Cerebellum (tissue), 4 donors: ENCODE measurements at places on chromosomes 12 and 14. TPM values are rescaled to one million over a fixed set of nuclear protein-coding genes. Genes with fewer than 3 reads are reported as not detected.

DNA sequence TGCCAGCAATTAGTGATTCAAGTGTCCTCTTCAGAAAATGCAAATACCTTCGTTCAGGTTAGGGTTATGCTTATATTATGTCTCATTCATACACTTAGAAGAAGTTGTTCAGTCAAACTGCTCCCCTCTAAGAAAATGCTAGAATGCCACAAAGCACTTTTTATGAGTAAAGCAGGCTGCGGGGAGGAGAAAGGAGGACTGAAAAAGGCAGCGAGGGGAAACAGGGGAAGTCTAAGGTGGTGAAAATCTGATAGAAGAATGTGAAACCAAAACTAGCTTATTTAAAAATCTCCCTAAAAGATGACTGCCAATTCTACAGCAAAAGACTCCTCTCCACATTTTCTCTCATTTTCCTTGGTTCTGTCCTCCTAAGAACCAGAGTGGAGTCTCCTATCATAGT lies 70.1 kb downstream of the PRKD1 start:
- no peak for DNase-seq

DNA sequence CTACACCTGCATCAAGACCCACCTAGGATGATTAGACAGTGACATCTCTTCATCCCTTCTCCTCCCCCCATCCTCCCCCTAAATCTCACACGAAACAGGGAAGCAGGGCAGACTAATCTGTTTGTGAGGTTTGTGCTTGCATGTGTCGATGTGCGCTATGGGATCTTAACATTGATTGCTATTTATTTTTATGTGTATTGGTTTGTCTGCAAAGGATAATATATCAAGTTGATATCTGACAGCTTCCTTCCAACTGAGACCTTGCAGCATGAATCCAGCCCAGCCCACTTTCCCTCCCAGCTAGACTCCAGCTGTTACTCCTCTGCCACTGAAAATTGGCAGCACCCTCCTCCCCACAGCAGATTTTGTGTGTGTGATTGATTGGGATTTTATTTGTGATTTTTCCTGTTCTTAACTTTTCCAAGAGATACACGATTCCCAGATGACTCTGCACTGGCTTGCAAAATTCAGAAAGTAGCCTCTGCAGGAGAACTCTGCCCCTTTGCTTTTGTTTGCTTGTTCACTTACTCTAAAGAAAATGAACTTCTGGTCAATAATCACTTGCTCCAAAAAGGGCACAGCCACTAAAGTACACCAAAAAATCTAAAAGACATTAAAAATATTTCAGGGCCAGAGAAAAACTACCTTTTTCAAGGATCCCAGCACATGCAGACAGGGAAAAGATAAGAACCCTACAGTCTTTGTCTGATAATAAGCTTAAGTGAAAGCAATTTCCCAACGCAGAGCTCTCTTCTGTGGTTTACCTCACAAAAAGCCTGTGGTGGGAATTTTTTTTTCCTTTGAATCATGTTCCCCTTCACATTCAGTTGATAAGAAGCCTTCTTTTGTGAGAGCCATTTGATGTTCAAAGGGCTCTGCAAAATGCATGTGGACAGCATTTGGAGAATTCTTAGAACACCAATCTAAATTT lies 222.1 kb downstream of the RPS29 start:
- no peak for DNase-seq

GRCh38 chr14:88775532-88775931 lies 17.2 kb downstream of the EML5 start:
- DNase-seq: no peak

DNA sequence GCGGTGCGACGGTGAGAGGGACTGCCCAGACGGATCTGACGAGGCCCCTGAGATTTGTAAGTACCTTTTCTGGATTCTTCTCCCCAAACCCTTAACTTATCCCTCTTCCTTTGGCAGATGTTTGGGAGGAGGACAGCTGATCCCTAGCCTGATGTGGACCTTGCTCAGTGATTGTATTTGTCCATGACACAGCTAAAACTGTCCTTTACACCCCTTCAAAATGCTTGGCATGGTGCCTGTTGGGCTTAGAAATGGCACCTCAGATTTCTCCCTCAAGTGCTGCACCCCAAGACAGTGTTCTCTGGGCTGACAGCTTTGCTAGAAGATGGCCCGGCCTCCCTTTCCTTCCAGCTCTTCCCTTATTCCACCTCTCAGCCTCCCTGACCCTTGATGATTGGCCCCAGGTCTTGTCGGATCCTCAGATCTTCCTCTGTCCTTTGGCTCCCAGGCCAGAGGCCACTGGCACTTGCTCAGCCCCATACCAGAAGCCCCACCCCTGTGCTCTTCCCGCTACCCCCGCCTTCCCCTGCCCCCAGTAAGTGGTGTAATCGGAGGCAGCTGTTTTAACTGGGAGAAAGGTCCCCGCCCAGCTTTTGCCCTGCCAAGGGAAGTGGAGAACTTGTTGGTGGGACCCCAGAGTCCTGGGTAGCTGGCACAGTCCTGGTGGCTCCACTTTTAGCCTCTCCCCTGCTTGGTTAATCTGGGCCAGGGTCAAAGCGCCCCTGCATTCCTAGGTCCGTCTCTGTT lies 8.7 kb downstream of the LRP1-AS start:
- no peak for DNase-seq

DNA sequence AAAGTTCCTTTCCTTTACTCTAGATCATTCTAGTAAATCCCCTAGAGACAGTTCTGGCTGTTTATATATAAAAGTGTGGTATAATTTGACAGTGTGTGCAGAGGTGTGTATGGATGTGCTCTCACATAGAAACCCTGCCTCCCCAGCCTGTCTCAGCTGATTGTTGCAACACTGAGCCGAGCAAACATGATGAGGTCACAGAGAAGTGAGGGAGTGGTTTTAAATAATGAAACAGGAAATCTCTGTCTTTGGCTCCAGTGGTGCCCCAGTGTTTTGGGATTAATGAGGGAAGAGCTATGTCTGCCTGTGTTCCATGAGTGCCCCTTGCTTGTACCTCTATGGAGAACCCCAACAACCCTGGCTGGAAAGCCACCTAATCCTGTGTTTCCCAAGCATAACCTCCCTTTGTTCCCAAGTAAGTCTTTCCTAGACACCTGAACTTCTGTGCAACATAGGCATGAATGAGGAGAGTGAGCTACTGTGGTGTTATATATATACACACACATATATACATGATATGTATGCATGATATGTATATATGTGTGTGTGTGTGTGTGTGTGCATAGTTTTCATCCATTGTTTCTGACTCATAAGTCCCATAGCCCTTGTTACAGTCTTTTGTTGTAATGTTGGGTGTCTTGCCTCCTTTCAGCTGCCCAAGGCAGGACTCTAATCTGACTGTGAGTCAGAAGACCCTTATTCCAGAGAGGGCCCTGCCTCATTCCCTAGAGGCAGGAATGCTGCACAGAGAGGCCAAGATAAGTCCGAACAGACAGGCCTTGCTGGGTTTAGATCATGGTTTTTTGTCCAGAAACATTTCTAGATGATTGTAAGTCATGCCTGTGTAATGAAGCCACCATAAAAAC lies 18.0 kb downstream of the TRAF3 start:
- no peak for DNase-seq

DNA sequence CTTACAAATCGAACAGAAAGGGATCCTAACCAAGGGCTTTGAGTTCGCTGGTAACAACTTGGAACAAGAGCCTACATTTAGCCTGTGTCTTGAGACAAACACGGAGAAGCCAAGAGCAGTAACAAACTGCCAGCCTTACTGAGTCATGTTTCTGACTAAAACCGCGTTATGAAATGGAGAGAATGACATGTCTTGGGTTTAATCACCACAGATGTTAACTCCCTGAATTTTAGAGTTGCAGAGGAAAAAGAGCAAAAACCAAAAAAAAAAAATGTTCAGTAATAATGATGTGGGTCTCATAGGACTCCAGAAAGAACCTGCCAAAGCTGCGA lies 1.0 kb downstream of the BLTP3B start:
- DNase-seq: peak; percentile 28

GRCh38 chr14:68133856-68134255 lies 314.3 kb downstream of the RAD51B start:
- no peak for DNase-seq

The KRT6C gene
- not detected for total RNA-seq

The RNASE2 gene
- not detected for total RNA-seq

The LIN7A gene
- 32.6 TPM for total RNA-seq

The RPS6KA5 gene
- 10.6 TPM for total RNA-seq
